ENCODE measurements at places on chromosomes 5 and 9.

- no peak for DNase-seq
Measured at GRCh38 chr9:136572003-136572827, 26.4 kb upstream of the NOTCH1 start.

GRCh38 chr9:111253742-111254437, 76.1 kb downstream of the OR2K2 start:
- no peak for DNase-seq

GRCh38 chr5:72244862-72245371, 75.1 kb downstream of the MRPS27 start:
- DNase-seq, result peak; percentile 28

GRCh38 chr5:132546108-132546507, 2.8 kb upstream of the IL5 start:
- DNase-seq, result no peak

- DNase-seq, result no peak
Measured at GRCh38 chr9:20783057-20784038, 99.3 kb downstream of the FOCAD start.

DNA sequence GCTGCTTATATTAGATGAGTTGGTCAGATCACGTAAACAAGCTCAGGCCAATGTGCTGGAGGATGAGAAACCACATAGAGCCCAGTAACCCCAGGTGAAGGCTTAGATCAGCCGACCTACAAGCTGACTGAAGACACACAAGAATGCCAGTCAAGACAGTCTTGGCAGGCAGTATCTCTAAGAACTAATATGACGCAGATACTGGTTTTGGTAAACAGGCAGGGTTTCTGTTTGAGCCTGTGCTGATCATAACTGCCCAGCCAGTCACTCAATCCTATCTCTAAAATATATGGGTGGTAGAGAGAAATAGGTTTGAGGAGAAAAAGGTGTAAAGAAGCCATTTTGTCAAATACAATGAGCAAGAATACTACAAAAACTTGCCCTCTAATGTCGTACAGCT, 7.8 kb upstream of the RIGI start:
- no peak for DNase-seq

- no peak for DNase-seq
Measured at GRCh38 chr9:127979333-127980059, 1.3 kb downstream of the EEIG1 start.

DNA sequence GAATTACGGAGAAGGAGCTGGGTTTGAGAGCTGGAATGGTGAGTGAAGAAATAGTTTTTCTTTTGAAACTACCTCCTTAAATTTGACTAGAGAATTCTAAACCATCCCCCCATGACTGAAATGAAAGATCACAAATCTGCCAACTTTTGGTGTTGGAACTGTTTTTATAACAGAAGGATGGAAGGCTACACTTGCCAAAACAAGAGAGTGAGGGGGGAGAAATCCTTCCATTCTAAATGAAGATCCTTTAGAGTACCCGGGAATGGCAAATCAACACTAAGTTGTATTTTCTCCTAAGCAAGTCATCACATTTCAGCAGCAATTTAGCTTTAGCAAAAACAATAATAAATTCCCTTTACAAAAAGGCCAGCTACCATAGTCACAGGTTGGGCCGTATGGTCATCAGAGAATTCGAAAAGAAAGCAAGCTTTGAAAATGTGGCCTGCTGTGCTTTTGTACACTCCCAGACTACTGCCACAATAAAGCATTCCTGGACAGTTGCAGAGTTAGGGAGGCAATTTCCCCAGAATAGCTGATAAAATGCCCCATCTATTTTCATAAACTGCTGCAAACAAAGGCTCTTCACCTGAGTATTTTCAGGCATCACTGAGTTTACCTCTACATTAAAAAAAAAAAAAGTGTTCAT, 25.0 kb upstream of the FREM1 start:
- DNase-seq, result no peak
